ENCODE measurements at places on chromosomes 2 and 18. TPM values are rescaled to one million over a fixed set of nuclear protein-coding genes. Genes with fewer than 3 reads are reported as not detected.

The MZT2A gene
- 143 TPM for total RNA-seq

The MYO5B gene
- total RNA-seq: 0.02 TPM

The NPHP1 gene
- not detected for total RNA-seq

The ABCG5 gene
- total RNA-seq: not detected

The PIEZO2 gene
- total RNA-seq: not detected

The CNDP1 gene
- not detected for total RNA-seq

The UNC80 gene
- total RNA-seq: not detected

Measured in T-helper 2 cell treated with Interferon-gamma antibody and Interleukin-4, amounts not matched to agents 100 ng/mL and 5 ng/mL, for 36 hours (primary cell).